NCI-H2029 treated with DMSO at 0.1 percent for 48 hours (cell line): ENCODE measurements at places on chromosomes 16 and 17.

GRCh38 chr16:31409433-31409832 lies 16.3 kb downstream of the ITGAD start:
- no peak for DNase-seq

DNA sequence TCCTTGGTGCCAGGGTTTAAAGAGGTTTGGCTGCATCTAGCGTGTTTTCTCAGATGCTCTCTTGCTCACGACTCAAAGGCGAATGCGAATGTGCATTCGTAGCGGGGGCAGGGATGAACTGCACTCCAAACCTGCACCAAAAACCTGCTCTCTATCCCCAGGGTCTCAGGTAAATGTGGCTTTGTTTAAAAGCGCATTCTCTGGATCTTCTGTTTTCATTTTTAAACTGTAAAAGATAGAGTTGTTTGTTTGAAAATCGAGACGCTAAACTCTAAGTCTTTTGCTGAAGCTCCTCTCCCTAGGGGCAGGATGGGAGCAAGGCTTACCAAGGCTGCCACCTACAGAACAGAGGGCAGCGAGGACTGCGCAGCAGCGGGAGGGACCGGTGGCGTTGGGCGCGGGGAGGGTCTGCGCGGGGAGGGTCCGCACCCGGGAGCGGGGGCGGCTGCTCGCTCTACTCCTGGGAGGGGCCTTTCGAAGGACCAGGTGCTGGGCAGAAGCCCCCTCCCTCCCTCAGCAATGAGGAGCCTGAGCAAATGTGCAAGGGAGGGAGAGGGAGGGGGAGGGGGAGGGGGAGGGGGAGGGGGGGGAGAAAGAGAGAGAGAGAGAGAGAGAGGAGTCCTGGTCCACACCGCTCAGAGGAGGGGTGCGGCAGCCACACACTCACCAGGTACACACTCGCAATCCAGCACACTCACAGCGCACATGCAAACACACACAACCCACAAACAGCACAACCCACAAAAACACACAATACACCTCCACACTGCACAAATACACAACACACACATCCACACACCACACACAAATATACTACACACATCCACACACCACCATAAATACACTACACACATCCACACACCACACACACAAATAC lies 142.8 kb downstream of the GRIN2A start:
- peak; percentile 18 for DNase-seq

GRCh38 chr17:62929320-62929719 lies 36.7 kb upstream of the TANC2 start:
- no peak for DNase-seq

GRCh38 chr17:80210348-80211108 lies 9.6 kb downstream of the SGSH start:
- DNase-seq, result no peak

GRCh38 chr17:47741109-47741792 lies 8.2 kb downstream of the TBX21 start:
- DNase-seq, result no peak

GRCh38 chr17:2120586-2121335 lies 65.9 kb downstream of the HIC1 start:
- no peak for DNase-seq

DNA sequence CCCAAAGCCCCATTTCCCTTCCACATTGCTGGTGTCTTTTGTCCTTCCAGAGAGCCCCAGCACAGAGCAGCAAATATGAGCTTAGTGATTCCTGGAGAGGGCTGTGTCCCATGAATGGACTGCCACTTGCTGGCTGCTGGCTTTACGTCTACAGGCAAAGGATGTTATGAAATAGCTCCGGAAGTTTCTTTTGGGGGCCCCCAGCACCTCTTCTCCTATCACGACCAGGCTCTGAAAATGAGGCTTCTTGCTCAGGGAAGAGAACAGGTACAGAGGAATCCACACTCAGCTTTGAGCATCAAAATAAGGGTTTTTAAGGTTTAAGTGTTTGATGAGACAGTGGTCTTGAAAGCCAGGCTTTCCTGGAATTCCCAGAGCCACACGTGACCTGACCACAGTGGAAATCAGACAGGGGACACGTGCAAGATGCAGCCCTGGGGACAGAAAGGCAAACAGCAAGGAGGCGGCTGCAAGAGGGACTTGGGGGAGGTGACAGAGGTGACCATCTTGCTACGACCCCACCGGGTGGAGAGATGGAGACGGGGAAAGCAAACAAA lies 58.1 kb downstream of the ZDHHC7 start:
- no peak for DNase-seq

DNA sequence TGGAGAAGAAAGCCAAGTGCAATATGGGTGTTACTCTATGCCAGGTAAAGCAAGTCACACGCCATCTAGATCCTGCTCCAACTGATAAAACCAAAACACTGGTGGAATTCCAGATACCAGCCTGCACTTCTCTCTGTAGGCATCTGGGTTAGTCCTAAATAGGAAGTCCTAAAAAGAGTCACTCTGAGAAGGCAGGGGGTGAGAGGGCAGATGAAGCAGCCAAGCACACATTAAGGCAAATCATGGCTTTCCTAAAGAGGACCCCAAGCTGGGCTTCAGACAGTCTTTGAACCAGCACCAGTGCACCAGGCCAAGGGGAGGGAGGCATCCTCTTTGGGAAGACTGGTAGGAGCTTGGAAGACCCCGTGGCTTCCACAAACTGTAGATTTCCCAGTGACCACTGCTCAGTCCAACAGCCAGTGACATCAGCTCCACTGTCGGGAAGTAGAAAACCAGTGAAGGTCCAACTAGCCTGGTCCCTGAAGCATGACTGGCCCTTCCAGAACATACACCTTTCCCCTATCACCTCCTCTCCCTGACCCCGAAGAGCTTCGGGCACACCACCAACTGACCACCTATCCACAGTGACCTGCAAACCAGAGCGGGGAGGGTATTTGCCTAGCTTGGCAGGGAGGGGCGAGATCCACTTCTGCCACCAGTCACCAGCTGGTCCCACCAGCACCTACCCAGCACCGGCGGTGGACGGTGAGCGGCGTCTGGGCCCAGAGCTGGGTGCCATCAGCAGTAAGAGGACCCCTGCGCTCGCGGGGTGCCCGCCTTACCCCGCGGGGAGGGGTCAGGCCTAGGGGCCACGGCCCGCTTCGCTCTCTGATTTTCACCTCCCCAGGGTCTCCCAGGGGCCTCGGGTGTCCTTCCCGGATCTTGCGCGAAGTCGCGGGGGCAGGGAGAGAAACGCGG lies 1.0 kb downstream of the LITAF start:
- no peak for DNase-seq

DNA sequence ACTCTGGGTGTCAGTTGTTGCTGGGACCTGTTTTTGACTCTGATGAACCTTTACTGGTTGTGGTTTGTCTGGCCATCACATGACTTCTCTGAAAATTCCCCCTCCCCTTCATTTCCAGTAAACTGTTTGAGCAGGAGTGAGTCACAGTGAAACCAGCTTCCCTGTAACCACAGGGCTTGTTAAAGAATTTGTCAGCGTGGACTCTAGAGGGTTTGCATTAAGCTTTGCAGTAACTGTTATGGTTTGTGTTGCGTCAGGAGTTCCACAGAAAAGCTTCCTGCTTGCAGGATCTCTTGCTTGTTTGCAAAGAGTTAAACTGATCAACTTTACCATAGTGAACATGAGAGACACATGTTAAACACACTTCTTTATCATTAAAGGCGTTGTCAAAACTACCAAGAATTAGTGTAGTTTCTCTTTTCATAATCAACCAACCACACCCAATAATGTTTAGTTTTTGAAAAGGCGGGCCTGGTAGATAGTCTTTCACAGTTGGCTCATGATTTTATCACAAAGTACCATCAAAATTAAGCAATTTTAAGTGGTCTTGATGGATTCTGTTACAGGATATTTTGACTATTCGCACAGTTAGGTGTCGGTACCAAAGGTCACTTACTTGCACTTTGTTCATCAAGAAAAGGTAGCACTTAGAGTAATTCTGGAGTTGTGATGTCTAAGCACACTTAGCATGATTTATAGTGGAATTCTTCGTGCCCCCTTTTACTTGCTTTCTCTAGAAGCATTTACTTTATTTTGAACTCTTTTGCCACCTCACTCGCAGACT lies 79.3 kb downstream of the VMP1 start:
- peak; percentile 36 for DNase-seq

DNA sequence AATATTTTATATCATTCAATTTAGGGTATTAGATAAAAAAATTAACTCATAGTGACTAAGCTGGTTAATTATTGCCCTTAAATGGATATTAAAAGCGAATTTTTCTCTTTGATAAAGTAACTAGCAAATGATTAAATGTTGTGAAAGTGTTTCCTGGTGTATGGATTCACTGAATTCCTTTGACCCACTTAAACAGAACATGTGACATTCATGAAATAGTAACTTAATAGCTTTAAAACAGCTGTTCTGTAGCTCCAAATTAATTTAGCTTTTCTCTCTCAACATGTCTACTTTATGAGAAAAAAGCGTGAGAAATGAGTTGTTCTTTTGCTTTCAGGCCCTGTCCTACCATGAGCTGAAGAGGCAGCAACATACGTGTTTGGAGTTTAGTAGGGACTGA lies 36.4 kb upstream of the APPBP2 start:
- DNase-seq, result no peak

- DNase-seq, result no peak
These were observed 10.8 kb upstream of the CDR2 start for GRCh38 chr16:22385196-22385595.

DNA sequence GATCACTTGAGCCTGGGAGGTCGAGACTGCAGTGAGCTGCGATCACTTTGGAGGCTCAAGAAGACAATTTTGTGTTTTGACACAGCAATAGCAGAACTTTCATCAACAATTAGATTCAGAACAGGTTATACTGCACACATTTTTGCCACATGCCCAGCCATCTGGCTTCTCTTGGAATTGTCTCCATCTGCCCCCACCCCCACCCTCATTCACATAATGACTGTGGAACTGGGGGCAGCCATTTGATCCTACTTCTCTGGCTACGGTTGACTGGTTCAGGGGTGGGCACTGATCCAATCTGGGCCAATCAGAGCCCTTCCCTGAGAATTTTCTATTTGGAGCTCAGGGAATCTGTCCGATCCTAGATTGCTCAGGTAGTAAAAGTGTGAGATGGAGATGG lies 14.0 kb downstream of the TMEM92 start:
- DNase-seq, result no peak

DNA sequence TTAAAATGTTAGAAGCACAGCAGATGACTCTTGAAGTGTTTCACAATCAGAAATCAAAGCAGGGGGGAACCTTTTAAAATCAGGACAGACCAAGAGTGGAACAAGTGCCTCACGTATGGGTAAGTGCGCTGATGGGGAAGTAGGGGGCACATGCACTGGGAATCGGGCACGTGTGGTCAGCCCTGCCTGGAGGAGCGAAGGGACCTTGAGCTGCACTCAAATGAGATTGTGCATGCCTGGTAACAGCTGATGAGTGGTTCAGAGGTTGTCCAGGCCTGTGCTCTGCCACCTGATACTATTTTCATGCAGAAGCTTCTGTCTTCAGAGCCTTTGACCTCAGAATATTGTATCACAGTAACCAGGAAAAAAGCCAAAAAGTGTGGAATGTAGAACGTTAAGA lies 13.7 kb upstream of the XYLT2 start:
- DNase-seq, result no peak

- no peak for DNase-seq
These were observed 10.8 kb upstream of the SECTM1 start for GRCh38 chr17:82344175-82344907.

- no peak for DNase-seq
These were observed 22.9 kb downstream of the ADAM11 start for GRCh38 chr17:44781551-44782325.

DNA sequence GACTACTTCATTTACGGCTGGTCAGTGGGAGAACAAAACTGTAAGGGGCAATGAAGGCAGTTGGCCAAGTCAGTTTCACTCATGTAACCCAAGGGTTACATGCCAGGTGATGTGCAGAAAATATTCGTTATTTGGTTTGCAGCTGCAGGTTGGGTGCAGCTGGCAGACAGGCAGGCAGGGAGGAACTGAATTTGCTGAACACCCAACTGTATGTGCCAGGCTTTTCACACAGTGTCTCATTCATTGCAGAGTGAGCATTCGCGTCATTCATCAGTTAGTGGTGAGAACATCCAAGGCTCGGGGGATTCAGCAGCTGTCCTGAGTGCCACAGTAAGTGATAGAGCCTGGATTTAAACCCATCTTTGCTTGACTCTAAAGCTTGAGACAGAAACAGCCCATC lies 59.7 kb downstream of the ABCC6 start:
- no peak for DNase-seq

DNA sequence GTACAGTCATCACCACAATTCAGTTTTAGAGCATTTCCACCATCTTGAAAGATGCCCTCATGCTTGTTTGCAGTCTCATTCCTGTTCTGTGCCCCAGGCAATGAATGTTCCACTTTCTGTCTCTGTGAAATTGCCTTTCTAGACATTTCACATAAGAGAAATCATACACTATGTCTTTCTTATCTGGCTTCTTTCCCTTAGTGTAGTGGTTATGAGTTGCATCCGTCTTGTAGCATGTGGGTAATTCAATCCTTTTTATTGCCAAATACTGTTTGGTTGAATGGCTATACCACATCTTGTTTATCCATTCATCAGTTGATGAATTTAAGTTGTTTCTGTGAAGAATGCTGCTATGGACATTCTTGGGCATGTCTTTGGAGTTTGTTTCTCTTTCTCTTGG lies 132.5 kb upstream of the PLCG2 start:
- no peak for DNase-seq

DNA sequence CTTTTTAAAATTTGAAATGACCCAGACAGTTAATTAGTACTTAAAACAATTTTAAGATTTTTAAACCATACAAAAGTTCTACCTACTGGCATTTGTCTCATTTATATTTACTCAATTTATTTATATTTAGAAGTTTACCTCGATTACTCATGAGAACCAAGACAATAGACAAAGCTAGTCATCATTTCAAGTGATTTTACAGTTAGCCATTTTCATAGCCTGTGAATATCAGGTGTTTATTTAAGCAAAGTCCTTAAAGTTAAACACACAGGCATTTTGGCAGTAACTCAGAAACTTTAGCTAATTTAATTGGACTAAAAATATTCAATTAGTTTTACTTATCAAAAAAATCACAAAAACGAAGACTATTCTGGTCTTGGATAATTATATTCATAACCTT lies 101.6 kb upstream of the KIF2B start:
- no peak for DNase-seq

- no peak for DNase-seq
These were observed 275.9 kb downstream of the C16orf95 start for GRCh38 chr16:87041286-87041685.

DNA sequence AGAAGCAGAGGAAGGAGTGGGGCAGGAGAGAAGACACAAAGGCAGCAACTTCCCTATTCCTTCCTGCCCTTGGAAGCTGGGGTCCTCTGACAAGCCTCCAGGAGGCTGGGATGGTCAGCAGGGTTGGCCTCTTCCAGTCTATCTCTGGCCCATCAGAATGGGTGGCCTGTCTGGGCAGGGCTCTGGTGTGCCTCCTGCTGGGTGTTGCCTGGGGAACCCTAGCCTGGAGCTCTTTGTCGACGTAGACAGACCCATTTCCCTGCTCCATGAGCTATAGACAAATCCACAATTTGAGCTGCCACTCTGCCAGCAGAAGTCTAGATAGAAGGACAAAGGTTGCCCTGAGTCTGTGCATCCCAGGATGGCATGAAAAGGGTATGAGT lies 11.4 kb downstream of the IGFBP4 start:
- no peak for DNase-seq
